Endothelial cell (in vitro differentiated cells): ENCODE measurements at places on chromosomes 7 and 10. TPM values are rescaled to one million over a fixed set of nuclear protein-coding genes. Genes with fewer than 3 reads are reported as not detected.
A peak's percentile ranks its signal among the peaks of the same experiment; 100 is the strongest.

GRCh38 chr7:132537456-132538145 is 38.7 kb downstream of the PLXNA4 start:
- DNase-seq: no peak
- H3K4me3 ChIP-seq: no peak overlapping the region
- H3K27me3 ChIP-seq: no peaks in the 10 kb centered on the region
- H3K36me3 ChIP-seq: no peaks in the 10 kb centered on the region
- H3K27ac ChIP-seq: no peak overlapping the region

The CFAP69 gene
- 1.8 TPM for total RNA-seq

DNA sequence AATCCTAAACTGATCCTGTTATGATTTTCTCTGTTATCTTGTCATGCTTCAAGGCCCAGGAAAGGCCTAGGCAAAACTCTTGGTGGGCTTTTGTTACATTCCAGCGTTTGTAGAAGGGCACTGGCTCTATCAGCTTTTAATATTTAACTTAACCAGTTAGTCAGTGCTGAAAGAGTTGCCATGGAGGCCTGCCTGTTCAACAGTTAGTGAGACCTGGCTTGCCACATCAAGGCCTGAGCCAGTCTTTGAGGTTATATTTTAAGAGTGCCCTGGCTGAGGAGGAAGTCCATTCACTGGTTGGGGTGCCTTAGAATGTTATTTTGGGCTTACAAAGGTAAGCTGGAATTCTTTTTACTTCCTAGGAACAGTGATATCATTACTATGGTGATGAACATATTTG is 144.1 kb upstream of the NRG3 start:
- peaks cover 2% of the 10 kb centered on the region for H3K27me3 ChIP-seq
- H3K36me3 ChIP-seq: no peaks in the 10 kb centered on the region
- H3K4me1 ChIP-seq: no peaks in the 10 kb centered on the region

The NUTM2D gene
- 16.1 TPM for total RNA-seq

The CFAP43 gene
- 0.56 TPM for total RNA-seq

DNA sequence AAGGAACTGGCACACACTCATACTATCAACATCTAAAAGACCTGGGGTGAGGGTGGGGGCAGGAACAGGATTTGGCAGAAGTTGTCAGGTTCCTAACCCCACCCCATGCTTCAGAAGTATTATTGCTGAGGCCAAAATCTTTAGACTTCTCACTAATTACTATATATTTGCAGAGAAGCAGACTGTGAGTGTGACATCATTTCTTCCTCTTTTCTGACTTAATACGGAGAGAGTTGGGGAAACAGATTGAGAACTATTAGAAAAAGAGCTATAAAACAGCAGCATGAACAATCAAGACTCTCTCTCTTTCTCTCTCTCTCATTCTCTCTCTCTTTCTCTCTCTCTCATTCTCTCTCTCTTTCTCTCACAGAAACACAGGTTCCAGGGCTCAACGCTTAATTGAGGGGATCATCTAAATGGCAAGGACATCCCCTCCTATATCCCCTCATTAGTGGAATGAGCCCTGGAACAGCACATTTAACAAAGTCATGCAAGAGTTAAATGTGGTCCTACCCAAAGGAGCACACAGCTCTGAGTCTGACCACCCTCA is 94.8 kb downstream of the KCNMA1 start:
- no peaks in the 10 kb centered on the region for H3K36me3 ChIP-seq
- no peak overlapping the region for H3K4me3 ChIP-seq
- H3K27me3 ChIP-seq: peaks cover 3% of the 10 kb centered on the region

The GRID1 gene
- total RNA-seq: 0.26 TPM

DNA sequence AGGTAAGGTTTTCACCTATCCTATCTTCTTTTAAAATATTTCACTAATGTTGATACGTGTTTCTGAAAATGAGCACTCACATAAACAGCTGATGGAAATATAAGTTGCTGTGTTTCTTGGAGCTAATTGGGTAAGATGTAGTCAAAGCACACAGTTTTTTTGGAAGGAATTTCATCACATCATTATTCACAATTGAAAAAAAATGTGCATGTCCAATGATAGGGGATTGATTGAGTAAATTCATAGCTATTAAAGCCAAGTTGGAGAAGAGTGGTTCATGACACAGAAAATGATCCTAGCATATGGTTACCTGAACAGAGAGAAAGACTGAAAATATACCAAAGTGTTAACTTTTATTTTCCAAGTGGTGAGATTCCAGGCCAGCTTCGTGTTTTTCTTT is 29.6 kb downstream of the GLI3 start:
- no peak for DNase-seq
- H3K27me3 ChIP-seq: peaks cover 3% of the 10 kb centered on the region
- no peak overlapping the region for H3K27ac ChIP-seq
- H3K4me1 ChIP-seq: peaks cover 6% of the 10 kb centered on the region
- no peaks in the 10 kb centered on the region for H3K36me3 ChIP-seq
- no peak overlapping the region for H3K4me3 ChIP-seq

The BCL7B gene
- 38.6 TPM for total RNA-seq

DNA sequence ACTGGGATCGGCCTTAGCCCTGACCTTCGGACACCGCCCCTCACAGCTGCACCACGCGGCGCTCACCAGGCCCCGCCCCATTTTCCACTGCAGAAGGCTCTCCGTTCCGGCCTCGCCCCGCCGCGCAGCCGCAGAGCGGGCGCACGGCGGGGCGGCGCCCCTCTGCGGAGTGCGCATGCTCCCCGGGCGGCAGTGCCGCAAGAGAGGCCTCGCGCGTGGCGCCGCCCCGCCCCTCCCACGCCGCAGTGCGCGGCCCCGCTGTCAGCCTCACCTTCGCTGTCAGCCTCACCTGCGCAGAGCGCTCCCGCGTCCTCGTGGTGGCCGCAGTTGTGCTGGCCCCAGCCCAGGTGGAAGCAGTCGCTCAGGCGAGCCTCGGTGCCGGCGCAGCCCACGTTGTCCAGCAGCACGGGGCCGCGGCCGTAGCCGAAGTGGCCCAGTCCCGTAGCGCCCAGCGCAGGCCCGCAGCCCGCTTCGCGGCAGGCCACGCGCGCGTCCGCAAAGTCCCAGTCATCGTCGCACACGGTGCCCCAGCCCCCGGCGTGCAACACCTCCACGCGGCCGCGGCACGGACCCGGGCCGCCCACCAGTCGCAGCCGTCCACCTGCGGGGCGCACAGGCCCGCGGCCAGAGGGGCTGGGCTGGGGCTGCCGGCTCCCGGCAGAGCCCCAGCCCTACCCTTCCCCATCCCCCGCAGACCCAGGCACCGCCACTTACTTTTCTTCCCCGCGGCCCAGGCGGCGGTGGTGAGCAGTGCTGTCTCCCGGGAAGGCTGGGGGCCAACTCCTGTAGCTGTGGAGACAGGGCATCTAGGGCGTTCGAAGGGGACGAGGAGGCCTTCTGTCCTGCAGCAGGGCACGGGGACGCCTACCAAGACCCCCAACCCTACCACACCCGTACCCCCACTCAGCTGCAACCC is 16.1 kb downstream of the SSC4D start:
- DNase-seq: peak; percentile 86
- H3K4me1 ChIP-seq: peaks cover 3% of the 10 kb centered on the region
- H3K36me3 ChIP-seq: no peaks in the 10 kb centered on the region
- H3K27me3 ChIP-seq: peaks cover 4% of the 10 kb centered on the region
- H3K4me3 ChIP-seq: peak overlapping the region; percentile 80

The UCMA gene
- not detected for total RNA-seq

- DNase-seq: no peak
- no peaks in the 10 kb centered on the region for H3K36me3 ChIP-seq
- H3K4me3 ChIP-seq: no peak overlapping the region
- H3K27me3 ChIP-seq: peaks cover 2% of the 10 kb centered on the region
Observed at GRCh38 chr7:21624320-21624719, 81.5 kb downstream of the DNAH11 start.

- H3K27me3 ChIP-seq: no peaks in the 10 kb centered on the region
- no peak for DNase-seq
- H3K27ac ChIP-seq: no peak overlapping the region
- H3K36me3 ChIP-seq: no peaks in the 10 kb centered on the region
Observed at GRCh38 chr7:89223900-89224395, 428.4 kb upstream of the TEX47 start.

The IFIT1 gene
- total RNA-seq: 2.0 TPM

The NME8 gene
- not detected for total RNA-seq

The CH25H gene
- total RNA-seq: 10.0 TPM

GRCh38 chr10:81135851-81136250 is 598.1 kb downstream of the SH2D4B start:
- DNase-seq: no peak
- no peak overlapping the region for H3K4me3 ChIP-seq
- H3K27me3 ChIP-seq: peaks cover 5% of the 10 kb centered on the region
- H3K4me1 ChIP-seq: no peaks in the 10 kb centered on the region
- no peak overlapping the region for H3K27ac ChIP-seq

The SPAM1 gene
- not detected for total RNA-seq

DNA sequence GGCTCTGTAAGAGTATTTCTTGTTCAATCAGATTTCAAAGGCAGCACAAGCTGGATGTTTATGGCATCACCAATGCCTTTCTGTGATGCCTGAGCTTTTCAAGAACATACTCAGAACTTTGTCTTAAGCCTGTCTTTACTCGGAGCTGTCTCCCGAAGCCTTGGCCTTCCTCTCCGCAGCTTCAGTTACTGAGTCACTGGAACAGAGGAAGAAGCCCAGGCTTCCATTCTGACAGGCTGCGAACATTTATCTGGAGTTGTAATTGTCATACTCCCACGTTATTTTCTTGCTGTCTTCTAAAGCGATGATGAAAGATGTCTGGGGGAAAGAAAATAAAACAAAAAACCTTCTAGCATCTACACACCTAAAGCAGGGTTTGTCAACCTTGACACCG is 43.9 kb downstream of the GRK5 start:
- H3K27me3 ChIP-seq: peaks cover 10% of the 10 kb centered on the region
- DNase-seq: no peak
- H3K4me3 ChIP-seq: no peak overlapping the region
- peaks cover 64% of the 10 kb centered on the region for H3K4me1 ChIP-seq
- no peak overlapping the region for H3K27ac ChIP-seq
- H3K36me3 ChIP-seq: peaks cover 12% of the 10 kb centered on the region

- H3K36me3 ChIP-seq: no peaks in the 10 kb centered on the region
- no peak overlapping the region for H3K27ac ChIP-seq
- H3K27me3 ChIP-seq: no peaks in the 10 kb centered on the region
- H3K4me3 ChIP-seq: no peak overlapping the region
- no peaks in the 10 kb centered on the region for H3K4me1 ChIP-seq
Observed at GRCh38 chr7:14691597-14692203, 210.9 kb downstream of the DGKB start.

The LRRD1 gene
- total RNA-seq: 0.59 TPM

DNA sequence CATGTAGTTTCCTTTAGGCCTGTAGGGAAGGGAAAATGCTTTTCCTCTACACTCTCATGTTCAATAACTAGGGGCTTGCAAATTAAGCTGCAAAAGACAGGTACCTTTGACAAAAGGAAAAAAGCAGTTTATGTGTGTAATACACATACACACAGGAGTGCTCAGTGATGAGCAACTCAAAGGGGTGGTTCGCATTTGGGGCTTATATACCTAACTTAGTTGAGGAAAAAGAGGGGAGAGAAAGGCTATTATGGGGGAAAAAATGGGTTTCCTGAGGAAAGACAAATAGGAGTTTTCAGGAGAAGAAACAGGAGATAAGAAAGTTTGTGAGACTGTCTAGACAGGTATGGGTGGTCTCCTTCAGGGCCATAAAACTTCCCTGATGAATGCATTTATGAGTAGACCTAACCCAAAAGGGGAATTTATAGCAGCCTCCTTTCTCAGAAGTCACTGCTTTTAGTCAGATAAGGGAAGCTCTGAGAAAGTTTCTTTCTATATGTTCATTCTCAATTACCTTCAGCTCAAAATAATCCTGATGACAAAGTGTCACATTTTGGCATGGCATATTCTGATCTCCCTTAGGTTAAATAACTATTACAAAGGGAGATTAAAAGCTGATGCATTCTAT is 55.2 kb upstream of the EZH2 start:
- H3K27ac ChIP-seq: no peak overlapping the region
- peaks cover 5% of the 10 kb centered on the region for H3K4me1 ChIP-seq
- no peak overlapping the region for H3K4me3 ChIP-seq

- H3K27ac ChIP-seq: no peak overlapping the region
- DNase-seq: no peak
- no peaks in the 10 kb centered on the region for H3K27me3 ChIP-seq
- H3K36me3 ChIP-seq: peaks cover 62% of the 10 kb centered on the region
- H3K4me1 ChIP-seq: no peaks in the 10 kb centered on the region
- no peak overlapping the region for H3K4me3 ChIP-seq
Observed at GRCh38 chr7:98978672-98979071, 100.3 kb downstream of the TRRAP start.

The PON1 gene
- total RNA-seq: 1.5 TPM

GRCh38 chr10:89242345-89242684 is 9.3 kb downstream of the LIPA start:
- no peaks in the 10 kb centered on the region for H3K27me3 ChIP-seq
- DNase-seq: no peak
- H3K4me3 ChIP-seq: no peak overlapping the region
- H3K4me1 ChIP-seq: peaks cover 33% of the 10 kb centered on the region

The MLXIPL gene
- total RNA-seq: 8.7 TPM

DNA sequence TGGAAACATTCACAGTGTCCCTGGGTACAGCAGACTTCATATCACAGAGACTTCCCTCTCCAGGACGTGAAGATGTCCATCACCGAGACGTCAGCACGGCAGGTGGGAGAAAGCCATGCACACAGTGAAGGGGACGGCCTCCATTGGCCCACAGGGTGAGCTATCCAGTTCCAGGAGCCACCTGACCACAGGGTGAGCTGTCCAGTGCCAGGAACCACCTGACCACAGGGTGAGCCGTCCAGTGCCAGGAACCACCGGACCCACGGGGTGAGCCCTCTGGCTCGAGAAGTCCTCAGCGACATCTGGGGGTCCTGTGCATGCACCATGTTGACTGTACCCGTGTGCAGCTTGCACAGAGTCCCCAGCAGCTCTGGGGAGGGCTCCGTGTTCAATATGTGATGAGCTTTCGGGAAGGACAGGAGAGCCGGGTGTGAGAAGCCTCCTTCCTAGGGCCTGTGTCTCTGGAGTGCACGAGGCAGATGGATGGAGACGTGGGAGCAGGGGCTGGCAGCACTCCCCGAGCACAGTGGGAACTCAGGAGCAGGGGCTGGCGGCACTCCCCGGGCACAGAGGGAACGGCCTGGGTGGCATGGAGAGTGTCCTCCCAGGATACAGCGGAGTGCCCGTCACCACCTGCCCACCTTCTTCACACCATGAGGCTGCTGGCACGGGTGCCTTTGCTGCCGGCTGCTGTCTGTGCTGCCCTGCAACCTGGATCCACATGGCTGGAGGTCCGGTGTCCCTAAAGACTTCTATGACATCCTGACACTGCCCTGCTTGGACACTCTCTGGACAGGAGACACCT is 616.2 kb downstream of the DNAJB6 start:
- peaks cover 6% of the 10 kb centered on the region for H3K27me3 ChIP-seq
- no peak overlapping the region for H3K4me3 ChIP-seq
- no peak overlapping the region for H3K27ac ChIP-seq
- no peak for DNase-seq

GRCh38 chr10:28396331-28396730 is 93.5 kb upstream of the MPP7 start:
- H3K4me3 ChIP-seq: no peak overlapping the region
- no peaks in the 10 kb centered on the region for H3K36me3 ChIP-seq
- no peaks in the 10 kb centered on the region for H3K4me1 ChIP-seq
- H3K27me3 ChIP-seq: no peaks in the 10 kb centered on the region
